ENCODE measurements at places on chromosomes 2 and 18. TPM values are rescaled to one million over a fixed set of nuclear protein-coding genes. Genes with fewer than 3 reads are reported as not detected.

The CHRNA1 gene
- polyA plus RNA-seq, result 123 TPM

The TOGARAM2 gene
- polyA plus RNA-seq, result 54.2 TPM

The ZNF519 gene
- polyA plus RNA-seq, result 2.6 TPM

The NTSR2 gene
- polyA plus RNA-seq, result 0.82 TPM

The CUL3 gene
- polyA plus RNA-seq, result 109 TPM

The HSBP1L1 gene
- polyA plus RNA-seq, result 11.9 TPM
